GM12878 (cell line): ENCODE measurements at places on chromosomes 6 and 20.

DNA sequence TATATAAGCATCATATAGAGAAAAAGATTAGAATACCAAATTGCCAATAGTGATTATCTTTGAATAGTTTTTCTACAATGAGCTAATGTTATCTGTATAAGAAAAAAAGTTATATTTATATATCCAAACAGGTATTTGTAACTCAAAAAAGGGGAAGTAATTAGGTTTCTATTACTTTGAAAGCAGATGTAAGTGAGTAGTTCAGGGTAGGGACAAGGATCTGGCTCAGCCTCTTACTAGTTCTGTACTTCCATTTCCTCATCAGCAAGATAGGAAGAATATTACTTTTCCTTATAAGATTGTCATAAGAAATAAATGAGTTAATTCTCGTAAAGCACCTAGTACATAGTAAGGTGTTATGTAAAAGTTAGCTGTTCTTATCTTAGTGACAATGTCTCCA, 32.2 kb downstream of the AHI1 start:
- no peak for DNase-seq

DNA sequence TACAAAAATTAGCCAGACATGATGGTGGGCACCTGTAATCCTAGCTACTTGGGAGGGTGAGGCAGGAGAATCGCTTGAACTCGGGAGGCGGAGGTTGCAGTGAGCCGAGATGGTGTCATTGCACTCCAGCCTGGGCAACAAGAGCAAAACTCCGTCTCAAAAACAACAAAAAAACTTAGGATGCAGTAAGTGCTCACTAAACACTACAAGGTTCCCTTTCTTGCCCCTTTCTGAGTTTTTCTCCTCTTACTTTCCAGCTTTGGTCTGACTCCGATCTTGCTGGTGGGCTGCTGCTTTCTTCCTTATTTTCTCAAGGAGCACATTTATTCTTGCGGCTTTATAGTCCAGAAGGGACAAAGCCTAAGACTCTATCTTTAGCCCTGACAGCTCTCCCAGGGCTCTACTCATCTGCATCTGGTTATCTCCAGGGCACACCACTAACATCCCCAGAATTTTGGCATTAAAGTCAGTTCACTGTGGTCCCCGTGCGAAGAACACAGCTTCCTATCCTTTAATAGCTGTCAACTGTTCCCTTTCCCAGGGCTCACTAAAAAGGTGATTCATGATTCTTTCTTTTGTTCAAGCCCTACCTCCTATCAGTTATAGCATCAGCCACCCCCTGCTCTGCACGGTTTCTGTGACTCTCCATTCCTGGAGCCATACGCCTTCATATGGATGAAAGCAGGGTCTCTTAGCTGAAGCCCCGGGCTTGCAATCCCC, 17.1 kb upstream of the RPN2 start:
- DNase-seq: no peak

DNA sequence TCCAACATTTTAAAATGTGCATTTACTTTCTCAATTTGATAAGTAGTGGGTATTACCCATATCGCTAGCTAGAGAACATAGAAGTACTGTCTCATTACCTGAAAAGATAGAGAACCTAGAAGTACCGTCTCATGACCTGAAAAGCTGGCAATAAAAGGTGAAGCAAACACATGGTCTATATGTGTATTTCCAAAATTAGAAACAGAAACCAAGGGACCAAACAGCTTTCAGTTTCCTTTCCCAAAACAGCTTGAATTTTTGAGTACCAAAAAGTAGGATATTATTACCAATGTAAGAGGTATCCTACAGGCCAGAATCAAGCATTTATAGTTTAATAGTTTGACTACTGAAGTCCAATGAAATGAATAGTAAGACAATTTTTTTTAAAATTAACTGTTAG, 77.2 kb downstream of the KIF13A start:
- DNase-seq: no peak

DNA sequence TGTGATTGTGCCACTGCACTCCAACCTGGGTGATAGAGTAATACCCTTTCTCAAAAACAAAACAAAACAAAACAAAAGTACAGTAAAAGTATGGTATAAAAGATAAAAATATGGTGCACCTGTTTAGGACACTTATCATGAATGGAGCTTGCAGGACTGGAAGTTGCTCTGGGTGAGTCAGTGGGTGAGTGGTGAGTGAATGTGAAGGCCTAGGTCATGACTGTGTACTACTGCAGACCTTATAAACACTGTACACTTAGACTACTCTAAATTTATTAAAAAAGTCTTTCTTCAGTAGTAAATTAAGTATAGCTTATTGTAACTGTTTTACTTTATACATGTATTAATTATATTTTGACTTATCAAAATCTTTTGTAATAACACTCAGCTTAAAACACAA, 46.0 kb downstream of the ZFP64 start:
- DNase-seq: no peak

GRCh38 chr6:8579372-8579771, 144.0 kb upstream of the SLC35B3 start:
- DNase-seq: no peak

- DNase-seq: no peak
Measured at GRCh38 chr6:104623052-104623690, 236.5 kb downstream of the HACE1 start.

DNA sequence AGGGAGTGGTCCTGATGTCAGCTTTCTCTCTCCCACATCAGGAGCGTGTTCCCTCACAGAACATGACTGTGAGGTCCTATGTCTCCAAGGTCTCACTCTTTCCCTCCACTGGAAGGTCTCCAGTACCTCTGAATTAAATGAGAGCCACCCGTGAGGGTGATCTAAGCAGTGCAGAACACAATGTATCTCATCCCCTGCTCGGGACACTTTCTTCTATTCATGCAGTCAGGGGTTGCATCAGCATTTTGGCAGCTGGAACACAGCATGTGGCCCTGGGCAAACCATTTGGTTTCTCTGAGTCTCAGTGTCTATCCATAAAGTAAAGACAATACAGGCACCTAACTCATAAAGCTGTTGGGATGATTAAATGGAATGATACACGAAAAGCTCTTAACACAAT, 34.2 kb downstream of the MAFB start:
- DNase-seq: no peak

GRCh38 chr6:127855542-127856159, 45.2 kb downstream of the THEMIS start:
- DNase-seq: no peak

- no peak for DNase-seq
Measured at GRCh38 chr6:131167773-131168172, 32.5 kb downstream of the AKAP7 start.

DNA sequence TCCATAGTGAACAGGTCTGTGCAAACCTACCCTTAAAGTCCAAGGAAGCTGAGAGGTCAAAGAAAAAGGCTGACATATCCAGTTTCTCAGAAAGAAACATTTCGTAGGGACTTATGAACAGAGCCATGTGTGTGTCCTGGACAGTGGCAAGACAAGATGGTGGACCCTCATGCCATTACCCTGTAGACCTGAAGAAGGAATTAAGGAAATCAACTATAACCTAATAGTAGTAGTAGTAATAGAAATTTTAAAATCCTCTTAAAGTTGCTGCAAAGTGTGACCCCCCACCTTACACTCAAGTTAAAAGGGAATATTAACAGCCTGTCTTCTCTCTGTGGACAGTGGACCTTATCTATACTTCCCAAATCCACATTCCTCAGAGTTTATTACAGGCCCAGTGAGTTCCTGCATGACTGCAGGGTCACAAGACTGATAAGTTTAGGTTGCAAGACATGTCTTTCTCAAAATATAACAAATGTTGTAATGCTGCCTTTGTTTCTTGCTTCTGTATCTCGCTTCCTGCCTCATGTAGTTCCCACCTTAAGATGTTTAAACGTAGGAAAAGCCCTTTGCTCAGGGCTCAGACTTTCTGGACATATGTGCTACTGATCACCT, 10.6 kb downstream of the IL22RA2 start:
- no peak for DNase-seq

DNA sequence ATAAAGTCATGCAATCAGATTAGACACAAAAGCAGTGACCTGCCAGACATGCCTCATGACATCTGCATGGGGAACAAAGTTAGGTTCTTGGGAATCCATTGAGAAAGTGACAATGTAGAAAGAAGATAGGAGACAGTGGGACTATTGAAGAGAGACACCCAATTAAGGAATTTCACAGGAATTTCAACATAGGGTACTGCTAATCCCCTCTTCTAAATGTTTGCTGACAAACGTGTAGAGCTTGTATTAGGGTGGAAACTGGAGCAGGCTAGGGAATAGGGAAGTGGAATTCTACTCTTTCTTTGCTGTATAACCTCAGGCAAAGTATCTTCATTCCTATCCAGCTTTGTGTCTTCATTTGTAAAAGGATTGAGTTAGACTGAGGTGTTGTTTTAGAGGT, 409.4 kb upstream of the SASH1 start:
- DNase-seq: no peak

DNA sequence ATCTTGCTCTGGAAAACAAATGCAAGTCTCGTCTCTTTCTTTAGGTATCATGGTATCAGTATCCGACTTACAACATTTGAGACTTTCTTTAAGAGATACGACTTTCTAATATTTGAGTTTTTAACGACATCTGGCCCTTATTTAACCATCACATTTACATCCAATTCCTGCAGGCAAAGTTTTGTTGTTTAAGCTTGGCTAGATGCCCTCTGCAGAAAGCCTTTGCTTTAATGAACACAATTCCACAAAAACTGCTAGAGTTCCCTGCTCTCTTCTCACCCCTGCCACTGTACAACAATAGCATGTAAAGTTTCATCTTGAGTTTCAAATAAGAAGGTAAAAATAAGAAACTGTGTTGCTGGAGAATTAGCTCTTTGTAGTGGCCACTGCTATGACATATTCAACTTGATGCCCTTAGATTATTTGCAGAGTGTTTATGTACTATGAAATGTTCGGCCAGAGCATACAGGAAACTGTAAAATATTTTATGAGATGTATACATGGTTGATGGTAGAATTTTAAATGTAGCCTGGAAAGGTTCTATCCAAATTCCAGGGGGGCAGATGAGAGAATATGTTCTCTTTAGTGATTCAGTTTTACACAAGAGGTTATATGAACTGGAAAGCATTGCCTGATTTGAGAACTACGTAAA, 438.6 kb downstream of the CDC5L start:
- no peak for DNase-seq

DNA sequence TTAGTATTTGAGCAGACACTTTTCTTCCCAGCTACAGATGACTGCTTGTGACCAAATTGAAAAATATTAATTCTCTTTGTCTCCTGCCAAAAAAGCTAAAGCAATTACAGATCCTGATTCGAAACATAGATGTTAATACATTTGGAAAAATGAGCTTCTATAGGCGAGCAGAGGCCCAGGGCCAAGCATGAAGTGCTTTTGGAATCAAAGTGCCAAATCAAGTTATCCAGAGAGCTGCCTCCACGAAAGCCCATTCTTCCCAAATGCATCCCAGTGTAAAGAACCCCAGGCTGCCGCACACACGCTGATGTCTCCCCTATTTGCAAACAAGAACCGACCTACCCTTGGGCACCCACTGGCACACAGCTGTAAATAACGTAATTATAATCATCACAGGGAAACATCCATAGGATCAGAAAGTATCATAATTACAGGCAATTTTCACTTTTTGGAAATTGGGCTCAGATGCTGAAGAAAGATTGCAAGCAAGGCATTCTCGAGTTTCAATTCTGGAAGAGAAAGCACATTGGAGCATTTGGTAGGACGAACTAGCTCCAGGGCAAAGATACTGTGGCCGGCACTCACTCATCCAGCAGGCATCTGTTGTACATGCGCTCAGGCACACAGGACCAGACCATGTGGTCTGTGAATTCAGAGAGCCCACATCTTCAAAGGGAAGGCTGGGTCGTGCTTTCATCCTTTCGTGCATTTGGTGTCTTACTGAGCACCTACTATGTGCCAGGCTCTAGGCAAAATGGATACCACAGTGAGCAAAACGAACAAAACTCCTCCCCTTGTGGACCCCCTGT, 45.9 kb downstream of the BMP7 start:
- no peak for DNase-seq

GRCh38 chr6:154319231-154319858, 37.3 kb downstream of the IPCEF1 start:
- DNase-seq: no peak

GRCh38 chr6:86685230-86685797, 252.0 kb upstream of the HTR1E start:
- DNase-seq: no peak

- DNase-seq: no peak
Measured at GRCh38 chr6:101572627-101573026, 179.1 kb downstream of the GRIK2 start.

DNA sequence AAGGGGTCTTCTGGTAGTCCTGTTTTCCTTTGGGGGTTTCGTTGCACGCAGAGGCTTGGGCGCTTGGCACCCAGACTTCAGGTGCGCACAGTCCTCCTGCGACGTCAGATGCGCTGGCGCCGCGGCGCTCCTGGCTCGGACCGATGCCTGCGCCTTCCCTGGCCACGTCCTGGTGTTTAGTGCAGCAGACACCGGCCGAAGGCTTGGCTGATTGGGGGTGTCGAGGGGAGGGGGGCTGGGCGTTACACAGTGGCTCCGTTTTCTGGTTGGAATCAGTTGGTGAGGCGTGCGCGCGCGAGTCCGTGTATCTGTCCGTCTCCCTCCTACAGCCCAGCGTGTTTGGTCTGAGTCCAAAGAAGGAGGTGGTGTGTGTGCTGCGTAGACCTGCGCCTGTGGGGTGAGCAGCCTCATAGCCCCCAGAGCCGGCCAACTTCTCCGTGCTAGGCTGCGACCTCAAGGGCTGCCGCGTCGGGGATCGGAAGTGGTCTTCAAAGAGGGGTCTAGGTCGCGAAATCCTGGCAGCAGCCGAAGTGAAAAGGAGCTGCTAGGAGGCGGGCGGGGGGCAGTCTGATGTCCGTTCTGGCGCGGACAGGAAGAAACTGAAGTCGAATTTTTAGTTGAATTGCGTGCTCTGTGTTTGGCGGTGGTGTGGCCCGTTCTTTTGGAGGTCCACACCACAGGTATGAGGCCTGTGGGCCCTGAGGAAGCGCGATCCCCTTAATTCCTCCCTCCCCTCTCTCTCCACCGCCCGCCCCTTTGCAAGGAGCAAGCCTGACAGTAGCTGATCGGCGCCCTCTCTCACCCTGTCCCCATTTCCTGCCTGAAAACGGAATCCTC, 1.5 kb downstream of the SYNDIG1 start:
- DNase-seq: no peak
